ENCODE measurements at places on chromosomes 5 and 9.
A peak's percentile ranks its signal among the peaks of the same experiment; 100 is the strongest.

DNA sequence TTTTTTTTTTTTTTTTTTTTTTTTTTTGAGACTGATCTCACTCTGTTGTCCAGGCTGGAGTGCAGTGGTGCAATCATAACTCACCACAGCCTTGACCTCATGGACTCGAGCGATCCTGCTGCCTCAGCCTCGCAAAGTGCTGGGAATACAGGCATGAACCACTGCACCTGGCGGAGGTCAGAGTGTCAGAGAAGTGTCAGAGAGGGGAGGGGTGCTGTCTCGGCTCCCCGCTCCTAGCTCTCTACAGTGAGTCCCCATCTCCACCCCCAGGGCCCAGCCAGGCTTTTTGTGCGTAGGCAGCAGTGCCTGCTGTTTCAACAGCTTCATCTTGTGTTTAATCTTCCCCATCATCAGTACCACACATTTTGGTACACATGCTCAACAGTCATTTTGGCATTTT, 38.3 kb downstream of the SAR1B start:
- no peak for DNase-seq

DNA sequence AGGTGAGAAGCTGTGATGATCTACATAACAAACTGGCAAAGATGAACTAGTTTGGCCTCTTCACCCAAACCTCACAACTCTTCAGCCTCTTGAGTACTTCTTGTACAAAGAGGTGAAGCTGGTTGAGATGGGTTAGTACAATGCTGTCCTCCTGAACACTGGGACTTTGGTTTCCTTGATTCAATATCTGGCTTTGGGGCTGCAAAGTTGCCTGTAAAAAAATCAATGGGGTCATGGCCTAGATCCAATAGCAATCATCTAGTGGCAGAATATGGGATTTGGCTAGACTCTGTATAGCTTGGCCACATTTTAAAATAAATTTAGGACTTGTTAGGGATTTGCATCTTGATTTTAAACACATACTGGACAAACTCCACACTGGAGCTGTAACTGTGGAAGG, 179.1 kb downstream of the ADAMTS12 start:
- DNase-seq, result no peak

GRCh38 chr5:68433526-68433922, 218.0 kb downstream of the PIK3R1 start:
- no peak for DNase-seq

DNA sequence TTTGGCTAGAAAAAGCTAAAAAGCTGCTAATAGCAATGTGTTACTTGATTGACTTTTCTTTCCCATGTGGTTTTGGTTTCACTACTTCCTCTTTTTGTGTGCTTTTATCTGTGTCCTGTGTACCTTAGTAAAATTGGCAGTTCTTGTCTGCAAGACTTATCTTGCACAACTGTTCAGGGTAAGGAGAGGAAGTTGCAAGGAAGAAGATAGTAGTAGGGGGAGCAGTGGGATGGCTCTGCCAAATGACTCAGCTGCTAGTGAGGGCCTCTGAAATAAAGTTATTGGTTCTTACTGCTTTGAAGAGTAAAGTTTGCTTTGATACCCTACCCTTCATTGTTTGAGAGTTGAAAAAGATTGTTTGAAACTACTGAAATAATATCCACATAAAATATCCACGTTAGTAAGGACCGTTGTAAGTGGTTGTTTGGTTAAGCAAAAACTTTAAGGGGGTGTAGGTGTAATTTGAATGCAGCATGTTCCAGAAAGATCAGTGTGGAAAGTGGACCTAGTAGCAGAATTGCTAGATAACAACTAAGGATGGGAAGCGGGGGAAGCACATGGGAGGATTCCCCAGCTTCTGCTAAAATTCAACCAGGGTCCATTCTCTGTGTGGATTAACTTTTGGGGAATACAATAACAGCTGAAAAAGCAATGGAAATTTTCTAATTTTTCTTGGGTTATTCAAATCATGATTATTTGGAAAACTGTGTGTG, 123.5 kb downstream of the SCAMP1 start:
- DNase-seq, result peak; percentile 90

DNA sequence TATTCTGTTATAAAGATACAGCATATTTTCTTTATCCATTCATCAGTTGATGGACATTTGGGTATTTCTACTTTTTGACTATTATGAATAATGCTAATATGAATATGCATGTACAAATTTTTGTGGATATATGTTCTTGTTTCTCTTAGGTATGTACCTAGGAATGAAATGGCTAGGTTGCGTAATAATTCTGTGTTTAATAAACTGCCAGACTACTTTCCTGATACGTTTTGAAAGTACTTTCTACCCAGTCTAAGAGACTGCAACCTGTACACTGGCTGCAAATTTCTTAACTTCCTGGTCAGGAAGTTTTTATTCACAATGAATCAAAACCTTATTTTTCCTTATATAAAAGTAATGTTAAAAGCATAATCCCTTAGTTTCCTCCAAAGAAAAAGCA, 93.9 kb upstream of the STARD4 start:
- DNase-seq, result no peak

All from Karpas-422 (cell line).